Spleen (tissue), 13 donors: ENCODE measurements at places on chromosomes 13 and 19.

GRCh38 chr13:78046331-78046730, 127.7 kb upstream of the EDNRB start:
- no peak for DNase-seq

DNA sequence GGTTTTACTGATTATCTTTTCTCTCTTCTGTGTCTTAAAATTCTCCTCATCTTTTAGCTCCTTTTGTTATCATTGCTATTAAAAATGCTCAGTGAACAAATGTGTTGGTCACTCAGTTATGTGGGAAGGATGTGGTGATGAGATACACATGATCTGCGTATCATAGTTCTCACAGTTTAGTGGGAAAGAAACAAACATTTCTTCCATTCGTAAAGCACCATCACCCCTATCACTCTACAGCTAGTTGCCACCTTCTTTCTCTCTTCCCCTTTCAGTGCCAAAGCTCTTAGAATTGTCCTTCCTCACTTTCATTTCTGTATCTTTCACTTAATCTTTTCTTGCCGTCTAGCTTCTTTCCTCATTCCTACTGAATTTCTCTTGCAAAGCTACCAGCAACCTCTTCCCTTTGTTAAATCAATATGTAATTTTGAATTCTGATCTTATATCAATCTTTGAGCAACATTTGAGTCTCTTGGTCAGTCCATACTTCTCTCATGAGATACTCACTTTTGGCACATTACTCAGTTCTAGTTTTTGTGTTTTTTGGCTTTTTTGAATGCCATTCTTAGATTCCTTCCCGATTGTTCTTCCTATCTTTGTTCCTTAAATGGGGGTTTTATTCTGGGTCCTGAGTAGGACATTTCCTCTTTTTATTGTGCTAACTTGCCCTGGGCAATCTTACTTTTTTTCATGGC, 122.3 kb downstream of the PCCA start:
- no peak for DNase-seq

- peak; percentile 81 for DNase-seq
Observed at GRCh38 chr19:6108721-6109633, 1.3 kb downstream of the RFX2 start.

GRCh38 chr13:81615031-81615430, 1274.1 kb upstream of the SPRY2 start:
- DNase-seq = no peak

GRCh38 chr19:19061506-19061905, 2.3 kb upstream of the SLC25A42 start:
- DNase-seq = no peak

DNA sequence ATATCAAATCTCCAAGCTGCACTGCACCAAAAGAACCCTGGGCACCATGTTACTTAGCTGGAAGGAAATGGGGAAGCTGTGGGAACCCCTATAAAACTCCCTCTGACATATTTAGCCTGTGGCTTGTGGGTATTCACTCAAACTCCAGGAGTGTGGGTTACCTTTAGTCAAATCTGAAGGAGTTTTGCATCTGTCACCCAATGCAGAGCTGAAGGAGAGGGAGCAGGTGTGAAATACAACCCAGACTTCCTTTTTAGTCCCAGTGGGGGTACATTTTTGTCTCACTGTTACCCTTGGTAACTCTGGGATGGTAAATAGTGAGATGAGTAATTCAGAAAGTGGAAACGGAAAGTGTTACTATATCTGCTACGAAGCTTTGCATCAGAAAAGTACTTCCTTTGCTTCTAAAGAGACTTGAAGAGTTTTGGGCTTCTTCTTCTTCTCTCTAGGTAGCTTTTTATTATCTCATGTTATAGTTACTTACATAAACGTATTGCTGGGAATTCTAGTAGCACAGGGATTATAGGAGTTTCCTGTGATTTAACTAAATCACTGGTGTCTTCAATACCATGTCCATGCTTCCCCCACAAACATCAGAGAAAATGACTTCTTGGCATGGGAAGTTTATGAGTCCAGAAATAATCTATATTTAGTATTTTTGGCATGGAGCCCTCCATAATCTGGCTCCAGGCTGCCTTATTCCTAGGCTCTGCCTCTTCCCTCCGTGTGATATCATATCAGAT, 105.9 kb downstream of the AKAP11 start:
- DNase-seq = no peak

DNA sequence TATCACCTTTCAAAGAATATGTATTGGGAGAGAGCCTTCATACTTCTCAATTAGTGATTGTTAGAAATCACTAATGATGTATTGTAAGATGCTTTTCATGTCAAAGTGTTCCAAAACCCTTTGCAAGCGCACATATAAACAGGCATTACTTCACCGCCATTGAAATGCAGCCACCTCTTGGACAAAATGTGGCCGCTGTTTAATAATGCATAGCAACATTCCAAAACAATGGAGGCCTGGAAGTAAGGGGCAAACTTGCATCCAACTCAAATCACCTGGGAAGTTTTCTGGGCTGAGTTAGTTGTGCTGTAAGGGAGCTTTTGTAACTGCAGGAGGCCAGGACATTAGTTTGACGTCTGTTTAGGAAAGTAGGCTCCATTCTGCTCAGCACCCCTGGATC, 438.1 kb downstream of the FGF9 start:
- no peak for DNase-seq

DNA sequence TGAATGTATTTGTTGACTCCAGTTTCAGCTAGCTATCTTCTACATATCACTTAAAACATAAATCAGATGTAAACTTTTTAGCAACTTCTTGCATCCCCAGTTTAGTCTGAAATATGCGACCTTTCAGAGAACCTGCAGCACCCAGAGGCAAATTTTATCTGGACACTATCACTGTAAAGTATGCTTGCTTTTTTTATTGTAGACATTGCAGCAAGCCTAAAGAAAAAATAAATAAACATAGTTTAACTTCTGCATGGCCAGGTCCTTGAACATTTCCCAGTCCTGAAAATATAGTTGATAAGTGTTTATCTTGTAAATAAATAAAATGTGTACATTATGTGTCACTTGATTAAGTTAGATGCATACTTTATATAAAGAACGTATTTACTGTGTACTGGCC, 1829.4 kb downstream of the PCDH9 start:
- no peak for DNase-seq

GRCh38 chr19:47275791-47276461, 1.2 kb downstream of the INAFM1 start:
- DNase-seq = peak; percentile 81

GRCh38 chr13:97797553-97797952, 155.9 kb upstream of the IPO5 start:
- no peak for DNase-seq

GRCh38 chr19:15294561-15294990, 37.8 kb downstream of the BRD4 start:
- peak; percentile 32 for DNase-seq

GRCh38 chr13:45205124-45205523, 4.3 kb upstream of the KCTD4 start:
- no peak for DNase-seq

- no peak for DNase-seq
Observed at GRCh38 chr19:50797781-50798658, 7.8 kb downstream of the ACP4 start.

GRCh38 chr19:6769006-6769619, 1.9 kb upstream of the SH2D3A start:
- no peak for DNase-seq

DNA sequence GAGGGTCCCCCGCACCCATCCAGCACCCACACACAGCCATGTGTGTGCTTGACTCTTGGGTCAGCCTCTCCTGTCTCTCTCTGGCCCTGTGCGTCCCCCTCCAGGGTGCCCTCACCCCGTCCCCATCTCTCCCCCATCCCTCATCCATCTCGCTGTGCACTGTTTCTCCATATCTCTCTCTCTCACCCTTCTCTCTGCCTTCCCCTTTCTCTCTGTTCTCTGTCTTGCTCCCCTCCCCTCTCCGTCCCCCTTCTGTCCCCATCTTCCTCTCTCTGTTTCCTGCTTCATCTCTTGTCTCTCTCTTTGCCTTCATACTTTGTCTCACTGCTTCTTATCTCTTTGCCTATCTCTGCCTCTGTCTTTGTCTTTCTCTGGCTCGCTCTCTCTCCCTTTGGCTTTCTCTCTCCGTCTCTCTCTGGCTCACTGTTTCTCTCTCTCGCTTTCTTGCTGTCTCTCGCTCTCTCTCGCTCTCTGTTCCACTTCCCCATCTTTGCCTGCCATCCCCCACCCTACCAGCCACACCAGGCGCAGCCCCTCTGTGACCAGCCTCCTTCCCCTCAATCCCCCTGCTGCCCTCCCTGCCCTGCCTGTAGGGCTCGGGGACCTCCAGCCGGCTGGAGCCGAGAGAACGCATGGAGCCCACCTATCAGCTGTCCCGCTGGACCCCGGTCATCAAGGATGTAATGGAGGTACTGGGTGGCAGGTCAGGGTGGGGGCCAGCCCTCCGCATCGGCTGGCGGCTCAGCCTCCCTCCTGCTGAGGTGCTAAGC, 8.9 kb downstream of the STXBP2 start:
- DNase-seq = no peak

DNA sequence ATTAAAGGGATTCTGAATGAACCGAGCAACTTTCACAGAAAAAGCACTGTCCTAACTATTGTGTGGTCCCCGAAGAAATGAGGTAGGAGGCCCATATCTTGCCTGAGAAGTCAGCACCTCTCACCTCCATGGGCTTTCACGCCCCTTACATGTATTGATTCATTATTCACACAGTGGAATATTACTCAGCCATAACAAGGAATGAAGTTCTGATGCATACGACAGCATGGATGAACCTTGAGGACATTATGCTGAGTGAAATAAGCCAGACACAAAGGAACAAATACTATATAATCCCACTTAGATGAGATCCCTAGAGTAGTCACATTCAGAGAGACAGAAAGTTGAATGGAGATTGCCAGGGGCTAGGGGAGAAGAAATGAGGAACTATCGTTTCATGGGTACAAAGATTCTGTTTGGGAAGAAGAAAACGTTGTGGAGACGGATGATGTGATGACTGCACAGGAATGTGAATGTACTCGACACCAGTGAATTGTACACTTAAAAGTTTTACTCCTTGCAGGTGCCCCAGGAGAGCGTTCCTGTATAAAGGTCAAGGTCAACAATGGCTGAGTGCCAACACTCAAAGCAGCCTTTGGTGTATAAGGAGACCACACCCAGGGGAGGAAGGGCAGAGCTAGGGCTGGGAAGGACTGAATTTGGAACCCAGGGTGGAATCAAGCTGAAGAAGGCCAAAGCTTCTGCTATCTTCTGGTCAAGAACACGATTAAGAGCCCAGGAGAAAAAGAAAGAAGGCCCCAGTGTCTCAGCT, 22.5 kb downstream of the ZIC5 start:
- DNase-seq = no peak

DNA sequence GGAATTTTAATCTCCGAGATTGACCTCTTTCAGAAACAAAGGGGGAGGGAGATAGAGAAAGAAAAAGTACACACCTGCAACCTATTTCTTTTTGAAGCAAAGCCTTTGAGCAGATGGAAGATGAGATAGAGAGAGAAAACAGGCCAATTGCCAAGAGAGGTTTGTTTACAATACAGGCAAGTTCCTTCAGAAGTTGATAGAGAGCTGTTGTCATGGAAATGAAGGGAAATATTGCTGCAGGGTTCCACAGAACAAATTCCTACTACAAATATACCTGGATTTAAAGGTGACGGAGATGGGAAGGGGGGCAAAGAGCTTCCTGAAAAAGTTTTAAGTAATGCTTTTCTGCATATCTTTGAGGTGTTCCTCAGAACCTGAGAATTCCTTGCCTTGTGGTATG, 388.4 kb downstream of the NDFIP2 start:
- DNase-seq = no peak

GRCh38 chr13:39266426-39266825, 228.2 kb downstream of the NHLRC3 start:
- no peak for DNase-seq

DNA sequence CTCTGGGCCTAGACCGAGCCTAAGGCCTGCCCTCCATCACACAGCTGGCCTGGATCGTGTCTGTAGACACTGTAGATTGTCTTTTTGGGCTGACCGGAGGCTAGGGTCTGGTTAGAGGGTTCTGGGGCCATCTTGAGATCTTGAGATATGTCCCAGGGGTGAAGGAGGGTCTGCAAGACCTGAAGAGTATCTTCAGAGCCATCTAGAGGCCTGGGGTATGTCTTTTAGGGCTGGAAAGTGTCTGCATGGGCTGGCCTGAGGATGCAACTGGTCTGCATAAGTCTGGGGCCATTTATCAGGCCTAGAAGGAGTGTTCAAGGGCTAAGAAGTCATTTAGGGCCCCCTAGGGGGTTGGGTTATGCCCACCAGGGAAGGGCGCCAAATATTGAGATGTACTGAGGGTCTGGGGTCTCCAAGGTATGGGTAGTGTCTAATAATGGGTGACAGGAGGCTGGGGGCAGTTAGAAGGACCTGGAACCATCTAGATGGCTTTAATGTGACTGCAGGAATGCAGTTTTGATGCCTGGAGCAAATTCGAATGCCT, 555 bp downstream of the SCAF1 start:
- DNase-seq = no peak

DNA sequence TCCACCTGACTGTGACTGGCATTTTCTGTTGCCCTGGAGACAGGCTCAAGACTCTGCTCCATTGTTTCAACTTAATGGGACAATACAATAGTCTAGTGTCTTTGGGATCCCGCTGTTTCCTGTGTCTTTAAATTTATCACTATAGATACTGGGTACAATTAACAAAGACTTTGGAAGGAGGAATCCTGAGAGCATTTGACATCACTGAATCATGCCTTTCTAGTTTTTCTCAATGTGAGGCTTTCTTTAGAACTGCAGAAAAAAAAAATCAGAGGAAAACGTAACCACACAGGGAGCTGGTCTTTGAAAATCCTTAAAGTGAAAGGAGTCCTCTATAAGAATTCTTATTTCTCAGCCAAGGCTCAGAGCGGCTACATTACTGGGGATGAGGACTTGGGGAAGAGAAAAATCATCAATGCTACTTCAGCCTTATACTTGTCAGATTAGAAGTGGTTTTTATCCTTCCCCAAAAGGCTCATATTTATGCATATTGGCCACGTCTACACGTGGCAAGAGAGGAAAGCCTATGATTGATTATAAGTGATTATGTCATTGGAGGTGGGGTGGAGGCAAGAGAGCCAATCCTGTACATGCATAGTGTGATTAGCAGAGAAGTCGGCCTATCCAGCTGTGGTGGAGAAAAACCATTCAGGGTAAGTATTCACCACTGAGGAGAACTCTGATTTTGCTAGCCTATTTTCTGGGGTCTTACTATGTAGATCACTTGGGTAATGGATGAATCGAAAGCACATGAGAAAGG, 34.4 kb upstream of the UBL3 start:
- no peak for DNase-seq

GRCh38 chr13:73481886-73482445, 423.2 kb downstream of the KLF5 start:
- no peak for DNase-seq

DNA sequence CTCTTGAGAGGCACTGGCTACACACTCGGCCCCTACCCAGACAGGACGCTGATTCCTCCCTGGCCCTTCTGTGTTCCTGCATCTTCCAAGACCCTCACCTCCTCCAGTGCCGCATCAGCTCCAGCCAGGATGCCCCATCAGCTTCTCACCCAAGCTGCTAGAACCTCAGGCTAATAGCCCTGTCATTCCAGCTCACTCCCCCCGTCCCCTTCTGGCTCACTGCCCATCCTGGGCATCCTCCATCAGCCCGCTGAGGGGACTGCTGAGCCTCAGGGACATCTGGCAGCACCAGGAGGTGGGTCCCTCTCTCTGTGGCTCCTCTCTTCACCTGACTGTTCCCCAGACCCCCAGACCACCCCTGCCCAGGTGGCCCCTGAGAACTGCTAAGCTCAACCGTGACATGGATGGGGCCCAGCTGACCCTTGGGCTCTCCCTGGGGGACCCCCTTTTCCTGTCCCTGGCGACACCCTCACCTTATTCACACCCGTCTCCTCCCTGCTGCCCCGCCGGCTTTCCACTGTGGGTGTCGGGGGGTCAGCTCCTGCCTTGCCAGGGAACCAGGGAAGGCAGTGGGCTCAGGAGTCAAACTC, 4.8 kb downstream of the FFAR3 start:
- DNase-seq = no peak

GRCh38 chr13:98144801-98145350, 2.0 kb downstream of the FARP1 start:
- no peak for DNase-seq
